ENCODE measurements at places on chromosomes 1 and 21.

- no peak for DNase-seq
Measured at GRCh38 chr1:10825592-10825991, 29.1 kb upstream of the CASZ1 start.

DNA sequence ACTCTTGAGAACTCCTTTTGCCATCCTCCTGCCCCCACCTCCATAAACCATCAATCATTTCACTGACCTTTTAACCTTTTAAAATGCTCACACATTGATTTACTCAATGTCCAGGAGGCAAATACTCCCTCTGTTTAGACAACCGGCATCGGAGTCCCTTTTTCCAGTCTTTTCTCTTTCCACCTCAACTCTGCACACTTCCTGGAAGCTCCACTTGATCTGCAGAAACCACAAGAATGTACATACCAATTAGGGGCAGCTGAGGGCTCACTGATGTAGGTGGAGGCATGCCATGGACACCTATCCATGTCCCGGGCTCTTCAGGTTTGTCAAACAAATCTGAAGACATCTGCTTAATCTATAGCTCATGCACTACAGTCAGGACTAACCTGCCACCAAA lies 5.3 kb upstream of the AMIGO1 start:
- no peak for DNase-seq

DNA sequence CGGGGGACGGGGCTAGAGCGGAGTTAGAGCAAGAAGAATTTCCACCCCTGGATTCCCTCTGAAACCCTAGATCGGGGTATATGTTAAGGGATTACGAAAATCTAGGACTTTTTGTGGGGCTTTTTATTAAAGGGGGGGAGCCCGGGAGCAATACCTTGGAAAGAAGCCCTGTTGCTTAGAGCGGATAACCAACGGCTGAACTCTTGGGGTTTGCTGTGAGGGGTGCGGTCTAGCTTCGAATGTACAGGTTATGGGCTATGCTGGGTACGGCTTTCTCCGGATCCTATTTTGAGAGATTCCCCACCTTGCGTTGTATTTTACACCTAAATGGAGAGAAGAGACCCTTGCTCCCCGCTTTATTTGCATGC lies 626 bp downstream of the DYRK3 start:
- no peak for DNase-seq

GRCh38 chr1:35924838-35925237 lies 6.1 kb upstream of the AGO3 start:
- no peak for DNase-seq

GRCh38 chr1:61323681-61324328 lies 241.4 kb downstream of the NFIA start:
- no peak for DNase-seq

GRCh38 chr1:22290611-22291010 lies 147.7 kb upstream of the WNT4 start:
- no peak for DNase-seq

DNA sequence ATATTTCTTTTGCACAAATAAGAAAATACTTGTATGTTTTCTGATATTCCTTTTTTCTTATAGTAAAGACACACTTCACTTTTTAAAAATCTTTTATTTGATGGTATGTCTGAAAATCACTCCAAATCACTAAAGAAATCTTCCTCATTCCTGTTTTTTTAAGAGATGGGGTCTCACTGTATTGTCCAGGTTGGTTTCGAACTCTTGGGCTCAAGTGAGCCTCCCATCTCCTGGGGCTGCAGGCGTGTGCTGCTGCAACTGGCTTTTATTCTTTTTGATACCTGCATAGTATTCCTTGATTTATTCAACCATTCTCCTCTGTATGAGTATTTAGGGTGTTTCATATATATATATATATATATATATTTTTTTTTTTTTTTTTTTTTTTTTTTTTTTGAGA lies 88.1 kb downstream of the OSBPL9 start:
- DNase-seq = no peak

- no peak for DNase-seq
Measured at GRCh38 chr1:160777486-160778089, 18.4 kb upstream of the LY9 start.

Data from T-cell (primary cell).